Non-pigmented ciliary epithelial cell (primary cell): ENCODE measurements at places on chromosomes 12 and 14.

DNA sequence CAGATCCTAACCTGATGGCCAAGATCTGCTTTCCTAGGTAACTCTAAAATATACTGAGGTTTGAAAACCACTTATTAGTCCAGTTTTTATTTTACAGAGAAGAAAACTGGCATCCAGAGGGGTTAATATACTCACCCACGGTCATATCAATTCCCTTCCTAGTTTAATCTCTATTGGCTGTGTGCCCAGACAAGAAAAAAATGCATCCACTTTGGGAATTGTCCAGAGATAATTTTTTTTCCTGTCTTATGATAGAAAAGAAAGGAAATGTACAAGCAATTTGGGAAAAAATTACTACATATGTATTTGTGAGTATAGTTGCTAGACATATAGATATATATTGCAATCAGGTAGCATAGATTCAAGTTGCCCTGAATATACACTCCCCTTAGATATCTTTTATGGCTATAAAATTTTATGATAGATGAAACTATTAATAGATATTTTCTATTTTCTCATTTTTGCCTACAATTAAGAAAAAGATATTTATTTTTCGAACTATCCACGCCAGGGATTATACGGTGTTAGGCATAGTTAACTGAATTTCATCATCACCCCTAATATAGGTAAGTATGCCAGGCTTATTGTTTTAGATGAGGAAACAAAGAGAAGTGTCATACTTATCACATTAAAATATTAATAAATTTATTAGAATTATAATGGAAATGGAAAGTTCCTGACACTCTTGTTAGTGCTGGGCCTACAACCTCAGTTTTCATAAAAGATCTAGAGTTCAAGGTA, 100.5 kb upstream of the SLC38A2 start:
- DNase-seq, result no peak

DNA sequence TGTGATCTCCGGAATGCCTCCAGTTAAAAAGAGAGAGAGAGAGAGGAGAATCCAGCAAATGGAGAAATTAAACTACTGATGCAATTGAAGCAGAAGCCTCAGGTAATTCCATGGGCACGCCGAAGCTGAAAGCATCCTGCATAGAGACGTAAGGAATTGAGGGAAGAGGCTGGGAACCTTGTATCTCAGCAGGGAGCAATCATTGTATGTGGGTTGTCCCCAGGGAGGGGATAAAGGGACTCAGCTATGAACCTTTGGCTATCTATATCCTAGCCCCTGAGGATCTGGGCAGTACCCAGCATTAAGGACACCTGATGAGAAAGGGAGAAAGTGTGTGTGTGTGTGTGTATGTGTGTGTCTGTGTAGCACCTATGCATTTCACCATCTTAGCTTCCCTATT, 95.8 kb upstream of the ATXN7L3B start:
- no peak for DNase-seq

- no peak for DNase-seq
These were observed 16.2 kb downstream of the ESRRB start for GRCh38 chr14:76391981-76392690.

- no peak for DNase-seq
These were observed 28.1 kb downstream of the SINHCAF start for GRCh38 chr12:31297572-31298514.

GRCh38 chr12:10153271-10154144, 18.4 kb downstream of the OLR1 start:
- no peak for DNase-seq

DNA sequence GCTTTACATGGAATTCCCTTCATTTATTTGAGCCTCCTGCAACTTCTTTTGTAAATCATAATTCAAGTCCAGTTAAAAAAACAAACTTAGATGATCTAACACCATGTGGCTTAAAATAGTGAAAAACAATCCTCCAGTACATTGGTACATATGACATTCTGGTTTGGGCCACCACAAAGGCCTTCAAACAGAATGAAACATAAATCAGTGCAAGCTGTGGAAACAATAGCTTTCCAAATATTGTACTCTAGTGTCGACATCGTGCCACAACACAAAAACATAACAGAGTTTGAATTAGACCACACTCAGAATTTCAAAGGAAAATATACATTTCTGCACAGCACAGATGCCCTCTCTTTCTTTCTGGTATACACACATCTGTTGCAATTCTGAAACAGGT, 751.3 kb downstream of the SLC6A15 start:
- no peak for DNase-seq
